Activated T-helper 9 cell treated with anti-CD3 and anti-CD28 coated beads, Interleukin-2, amount 50 U/mL, for 16 hours (primary cell): ENCODE measurements at places on chromosomes 13 and 19.

GRCh38 chr19:35478794-35479677 is 11.2 kb downstream of the KRTDAP start:
- DNase-seq, result no peak

DNA sequence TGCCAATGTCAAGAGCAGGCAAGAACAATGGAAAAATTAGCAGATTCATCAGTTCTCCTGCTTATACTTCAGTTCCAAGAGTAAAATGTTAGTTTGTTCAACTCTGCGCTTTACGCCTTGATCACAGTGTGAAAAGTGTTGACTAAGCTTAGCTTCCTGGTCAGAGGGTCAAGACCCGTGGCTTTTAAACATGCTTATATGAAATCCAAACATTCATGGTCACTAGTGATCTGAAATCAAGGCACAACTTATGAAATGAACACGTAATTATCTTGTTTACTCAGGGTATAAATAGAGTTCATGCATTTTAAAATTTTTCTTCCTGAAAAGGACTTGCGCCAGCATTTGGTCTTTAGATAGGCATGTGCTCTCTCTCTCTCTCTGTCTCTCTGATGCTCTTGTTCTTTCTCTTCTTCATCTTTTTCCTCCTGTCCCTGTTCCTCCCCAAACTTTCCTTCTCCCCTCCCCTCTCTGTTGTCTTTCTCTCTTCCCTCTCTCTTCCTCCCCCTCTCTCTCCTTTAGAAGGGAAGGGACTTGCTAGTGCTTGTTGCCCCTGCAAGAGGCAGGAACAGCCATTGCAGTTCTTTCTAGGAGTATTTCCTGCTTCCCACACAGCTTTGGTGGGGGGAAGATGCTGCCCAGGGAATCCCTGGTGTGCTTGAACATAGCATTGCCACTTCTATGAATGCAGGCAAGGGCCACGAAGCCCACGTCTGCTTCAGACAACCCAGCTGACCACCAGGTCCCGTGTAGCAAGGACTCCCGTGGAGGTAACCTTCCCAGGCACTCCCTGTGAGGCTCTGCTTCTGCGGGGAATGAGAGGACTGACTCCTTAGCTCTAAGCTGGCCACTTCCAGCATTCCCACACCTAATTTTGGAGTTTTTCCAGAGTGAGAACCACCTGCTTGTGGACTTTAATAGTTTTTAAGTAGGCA is 7.1 kb upstream of the ZNF536 start:
- DNase-seq, result no peak

DNA sequence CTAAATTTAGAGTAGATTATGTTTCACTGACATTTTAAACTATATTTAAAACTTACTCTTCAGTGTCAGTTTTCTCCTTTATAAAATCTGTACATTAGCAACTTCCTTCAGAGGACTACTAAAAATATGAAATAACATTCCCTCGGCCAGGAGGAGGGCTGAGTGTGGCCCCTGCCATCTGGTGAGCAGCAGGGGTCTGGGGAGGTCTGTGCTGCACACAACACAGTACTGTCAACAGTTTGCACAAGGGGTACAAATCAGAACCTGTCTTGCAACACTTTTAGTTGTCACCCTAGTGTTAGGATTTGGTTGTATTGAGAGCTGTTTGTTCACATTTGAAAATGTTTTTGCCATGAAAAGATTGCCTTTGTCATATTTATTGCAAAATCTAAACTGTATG is 48.9 kb downstream of the TPP2 start:
- no peak for DNase-seq

- DNase-seq, result peak; percentile 54
Measured at GRCh38 chr19:19366434-19367396, 38.8 kb upstream of the GATAD2A start.

GRCh38 chr13:101465877-101466276 is 13.4 kb downstream of the ITGBL1 start:
- no peak for DNase-seq

DNA sequence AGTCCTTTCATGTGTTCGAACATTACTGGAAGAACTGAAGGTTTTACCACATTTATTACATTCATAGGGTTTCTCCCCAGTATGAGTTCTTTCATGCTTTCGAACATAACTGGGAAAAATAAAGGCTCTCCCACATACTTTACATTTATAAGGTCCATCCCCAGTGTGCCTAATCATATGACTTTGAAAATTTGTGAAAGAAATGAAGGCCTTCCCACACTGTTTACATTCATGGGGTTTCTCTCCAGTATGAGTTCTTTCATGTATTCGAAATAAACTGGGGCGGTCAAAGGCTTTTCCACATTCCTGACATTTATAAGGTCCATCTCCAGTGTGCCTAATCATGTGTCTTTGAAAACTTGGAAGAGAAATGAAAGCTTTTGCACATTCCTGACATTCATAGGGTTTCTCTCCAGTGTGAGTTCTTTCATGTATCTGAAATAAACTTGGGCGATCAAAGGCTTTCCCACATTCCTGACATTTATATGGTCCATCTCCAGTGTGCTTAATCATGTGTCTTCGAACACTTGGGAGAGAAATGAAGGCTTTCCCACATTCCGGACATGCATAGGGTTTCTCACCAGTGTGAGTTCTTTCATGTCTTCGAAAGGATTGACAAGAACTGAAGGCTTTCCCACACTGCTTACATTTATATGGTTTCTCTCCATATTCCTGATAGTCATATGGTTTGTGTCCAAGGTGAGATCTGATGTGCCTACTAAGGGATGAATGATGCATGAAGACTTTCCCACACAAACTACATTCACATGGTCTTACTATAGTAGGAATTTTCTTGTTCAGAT is 24.0 kb downstream of the ZNF564 start:
- no peak for DNase-seq

DNA sequence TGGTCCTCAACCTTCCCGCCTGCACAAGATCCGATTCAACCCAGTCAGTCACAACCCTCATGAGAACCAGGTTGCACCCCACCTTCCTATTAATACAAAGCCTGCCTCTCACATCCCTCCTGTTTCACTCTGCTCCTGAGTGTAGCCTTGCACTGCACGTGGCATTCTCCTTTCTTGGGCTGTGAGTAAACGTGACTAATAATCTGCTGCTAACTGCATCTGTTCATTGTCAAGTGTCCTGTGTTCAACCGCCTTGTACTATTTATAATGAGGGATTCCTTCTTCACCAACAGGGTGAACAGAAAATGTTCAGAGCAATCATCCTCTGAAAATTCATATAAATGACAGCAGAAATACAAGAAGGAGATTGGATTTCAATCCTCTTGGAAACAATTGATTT is 1608.2 kb downstream of the SLITRK5 start:
- no peak for DNase-seq

GRCh38 chr19:459724-460511 is 915 bp downstream of the SHC2 start:
- DNase-seq, result no peak

GRCh38 chr19:30696514-30696913 is 324.3 kb downstream of the ZNF536 start:
- no peak for DNase-seq

DNA sequence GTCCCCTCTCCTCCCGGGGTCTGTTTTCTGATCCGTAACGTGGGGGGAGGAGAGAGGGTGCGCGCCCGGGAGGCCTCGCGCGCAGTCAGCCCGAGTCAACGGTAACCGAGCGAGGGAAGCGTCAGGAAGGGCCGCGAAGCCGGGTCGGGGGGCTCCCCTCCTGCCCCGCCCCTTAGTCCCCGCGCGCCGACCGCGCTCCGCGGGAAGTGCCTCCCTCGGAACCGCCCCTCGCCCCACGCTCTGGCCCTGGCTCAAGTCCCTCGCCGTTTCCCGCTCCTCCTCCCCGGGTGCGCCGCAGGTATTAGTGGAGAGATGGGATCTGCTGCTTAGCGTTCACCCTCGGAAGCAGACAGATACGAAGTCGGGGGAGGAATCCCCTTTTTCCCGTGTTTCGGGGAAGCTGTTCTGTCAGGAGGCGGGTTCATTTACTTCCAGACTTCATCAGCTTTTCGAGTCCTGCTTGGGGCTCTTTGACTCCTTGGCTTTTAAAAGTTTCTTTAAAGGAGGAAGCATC is 770 bp downstream of the HNRNPM start:
- peak; percentile 36 for DNase-seq

GRCh38 chr19:29404951-29405727 is 120.7 kb upstream of the VSTM2B start:
- DNase-seq, result no peak

DNA sequence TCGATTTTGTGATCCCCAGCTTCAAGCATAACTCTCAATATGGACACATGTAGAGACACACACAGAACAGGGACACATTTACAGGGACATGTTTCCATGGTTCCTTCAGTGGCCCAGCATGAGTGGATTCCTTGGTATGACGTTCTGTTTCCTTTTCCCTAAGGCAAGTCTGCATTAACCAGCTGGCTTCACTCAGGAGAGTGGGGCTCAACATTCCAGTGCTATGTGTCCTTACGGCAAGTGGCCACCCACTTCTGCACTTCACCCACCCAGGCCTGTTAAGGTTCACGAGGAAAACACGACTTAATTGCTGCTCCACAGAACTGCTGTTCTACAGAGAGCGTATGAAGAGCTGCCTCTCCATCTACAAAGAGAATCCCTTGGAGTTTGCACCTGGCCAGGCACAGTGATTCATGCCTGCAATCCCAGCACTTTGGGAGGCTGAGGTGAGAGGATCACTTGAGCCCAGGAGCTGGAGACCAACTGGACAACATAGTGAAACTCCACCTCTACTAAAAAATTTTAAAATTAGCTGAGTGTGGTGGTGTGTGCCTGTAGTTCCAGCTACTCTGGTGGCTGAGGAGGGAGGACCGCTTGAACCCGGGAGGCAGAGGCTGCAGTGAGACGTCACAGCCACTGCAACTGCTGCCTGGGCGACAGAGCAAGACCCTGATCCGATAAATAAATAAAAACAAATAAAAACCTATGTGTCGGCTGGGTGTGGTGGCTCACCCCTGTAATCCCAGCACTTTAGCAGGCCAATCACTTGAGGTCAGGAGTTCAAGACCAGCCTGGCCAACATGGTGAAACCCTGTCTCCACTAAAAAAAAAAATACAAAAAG is 32.5 kb downstream of the BRD4 start:
- DNase-seq, result no peak

GRCh38 chr13:40697711-40698110 is 31.3 kb upstream of the FOXO1 start:
- DNase-seq, result no peak
